GM20000 (cell line): ENCODE measurements at places on chromosomes 2 and 18.

DNA sequence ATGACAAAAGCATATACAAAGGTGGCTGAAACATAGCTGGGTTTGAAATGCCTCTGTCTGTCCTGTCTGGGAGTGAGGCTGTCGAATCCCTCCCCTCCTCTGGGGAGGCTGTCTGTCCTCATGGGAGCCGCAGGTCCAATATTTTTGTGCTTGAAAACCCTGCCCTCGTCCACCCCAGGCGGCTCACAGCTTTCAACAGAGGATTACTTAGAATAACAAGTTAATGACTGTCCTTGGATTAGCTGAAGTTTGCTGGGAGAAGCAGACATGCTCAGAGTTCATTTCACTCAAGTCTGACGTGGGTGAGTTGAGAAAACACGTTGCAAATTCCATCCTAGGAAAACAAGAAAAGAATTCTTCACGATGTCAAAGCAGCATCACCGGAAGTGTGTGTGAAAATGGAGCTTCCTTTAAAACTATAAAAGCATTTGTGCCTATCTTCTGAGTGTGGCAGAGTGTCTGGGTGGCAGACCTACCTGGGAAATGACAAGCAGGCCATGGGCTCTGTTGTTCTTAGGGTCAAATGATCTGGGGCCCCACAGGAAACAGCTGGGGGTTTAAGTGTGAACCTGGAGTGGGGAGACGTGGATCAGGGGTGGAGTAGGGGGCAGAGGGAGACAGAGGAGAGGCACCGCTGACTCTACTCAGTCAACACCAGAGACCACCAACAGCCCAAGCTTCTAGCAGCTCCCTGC lies 77.1 kb downstream of the DDX1 start:
- DNase-seq: no peak

DNA sequence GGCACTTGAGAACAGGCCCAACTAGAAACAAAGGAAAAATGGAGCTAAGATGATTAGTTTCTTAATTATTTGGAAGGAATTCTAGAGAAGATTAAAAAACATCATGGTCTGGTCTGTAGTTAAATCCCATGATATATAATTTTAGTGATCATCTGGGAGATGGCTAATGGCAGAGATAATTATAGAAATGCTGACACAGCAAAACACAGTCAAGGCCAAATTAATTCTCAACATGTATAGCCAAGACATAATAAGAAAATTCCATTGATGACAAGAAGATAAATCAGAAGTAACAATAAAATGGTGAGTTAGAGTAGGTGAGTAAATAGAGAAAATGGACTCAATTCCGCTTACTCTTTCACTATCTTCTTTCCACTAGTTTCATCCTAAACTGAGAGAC lies 59.2 kb upstream of the ITGA4 start:
- no peak for DNase-seq

DNA sequence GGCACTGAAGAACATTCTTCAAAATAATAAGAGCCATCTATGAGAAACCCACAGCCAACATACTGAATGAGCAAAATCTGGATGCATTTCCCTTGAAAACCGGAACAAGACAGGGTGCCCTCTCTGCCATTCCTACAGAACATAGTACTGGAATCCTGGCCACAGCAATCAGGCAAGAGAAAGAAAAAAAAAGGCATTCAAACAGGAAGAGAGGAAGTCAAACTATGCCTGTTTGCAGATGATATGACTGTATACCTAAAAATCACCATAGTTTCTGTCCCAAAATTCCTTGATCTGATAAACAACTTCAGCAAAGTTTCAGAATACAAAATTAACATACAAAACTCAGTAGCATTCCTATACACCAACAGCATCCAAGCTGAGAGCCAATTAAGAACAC lies 119.5 kb upstream of the PARD3B start:
- no peak for DNase-seq

DNA sequence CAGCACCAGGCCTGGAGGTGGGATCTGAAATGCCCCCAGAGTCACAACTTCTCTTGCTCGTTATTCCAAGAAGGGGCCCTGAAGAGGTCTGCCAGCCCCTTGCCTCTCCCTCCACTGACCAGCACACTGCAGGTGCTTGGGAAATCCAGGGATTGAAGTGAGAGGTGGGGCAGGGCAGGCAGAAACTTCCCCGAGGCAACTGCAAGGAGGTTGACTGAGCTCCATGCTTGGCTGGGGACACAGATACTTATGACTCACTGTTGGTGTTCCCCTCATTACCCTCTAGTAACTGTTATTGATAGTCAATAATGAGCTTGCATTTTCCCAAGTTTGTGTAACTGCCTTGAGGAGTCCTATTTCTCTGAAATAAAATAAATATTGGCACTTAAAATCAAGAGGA lies 47.5 kb downstream of the MARCO start:
- DNase-seq: peak; percentile 19

GRCh38 chr2:109247340-109247739 lies 118.3 kb downstream of the SH3RF3 start:
- no peak for DNase-seq

DNA sequence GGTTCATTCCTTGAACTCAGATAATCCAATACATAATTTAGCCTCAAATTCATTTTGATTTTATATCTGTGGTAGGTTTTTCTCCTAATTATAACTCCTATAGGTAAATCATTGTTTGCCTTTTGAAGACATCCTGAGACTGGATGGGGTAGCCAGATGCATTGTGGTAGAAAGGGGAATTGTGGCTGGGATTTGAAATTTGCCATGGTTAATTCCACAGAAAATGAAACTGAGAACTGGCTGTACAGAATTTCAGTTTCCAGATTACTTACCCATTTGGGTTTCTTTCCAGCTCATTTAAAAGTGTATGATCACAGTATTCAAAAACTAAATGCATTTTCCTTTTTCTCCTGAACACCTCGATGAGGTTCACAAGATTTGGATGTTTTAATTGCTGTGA lies 18.2 kb downstream of the CDKL4 start:
- no peak for DNase-seq

DNA sequence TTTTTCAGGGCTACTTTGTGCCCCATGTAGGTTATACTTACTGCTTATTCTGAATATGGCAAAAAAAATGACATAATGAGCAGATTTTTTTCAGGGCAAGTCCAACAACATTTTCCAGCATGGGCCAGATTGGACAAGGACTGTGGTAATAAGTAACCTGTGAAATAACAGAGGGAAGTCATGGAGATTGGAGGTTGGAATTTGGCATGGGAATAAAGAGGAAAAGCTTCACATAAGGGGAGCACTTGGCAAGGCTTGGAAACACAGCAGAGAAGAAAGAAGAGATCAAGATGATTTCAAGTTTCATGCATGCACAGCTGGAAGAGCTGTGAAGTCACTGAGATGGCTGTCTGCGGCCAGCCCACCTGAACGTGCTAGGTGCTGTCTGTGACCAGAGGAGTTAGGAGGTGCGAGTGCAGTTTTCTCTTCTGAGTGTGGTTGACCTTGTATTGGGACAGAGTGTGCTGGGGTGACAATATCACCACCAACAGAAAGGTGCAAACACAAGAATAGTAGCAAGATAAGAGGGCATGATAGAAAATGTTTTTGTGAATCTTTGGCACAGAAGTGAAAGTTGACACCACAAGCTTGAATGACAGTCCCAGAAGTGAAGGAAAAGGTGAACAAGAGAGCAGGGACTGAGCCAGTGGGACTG lies 71.1 kb upstream of the DSC1 start:
- no peak for DNase-seq

DNA sequence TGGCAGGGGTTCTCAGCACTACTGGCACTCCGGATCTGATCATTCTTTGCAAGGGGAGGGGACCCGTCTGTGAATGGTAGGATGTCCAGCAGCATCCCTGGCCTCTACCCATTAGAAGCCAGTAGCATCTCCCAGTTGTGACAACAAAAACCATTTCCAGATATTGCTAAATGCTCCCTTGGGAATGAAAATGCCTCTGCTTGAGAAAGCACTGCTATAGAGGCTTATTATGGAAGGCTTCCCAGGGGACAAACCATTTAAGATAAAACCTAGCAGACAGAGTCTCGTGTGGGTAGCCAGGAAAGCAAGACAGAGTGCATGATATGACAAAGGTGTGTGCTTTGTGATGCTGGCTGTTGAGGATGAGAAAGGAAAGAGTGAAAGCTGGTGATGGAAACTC lies 273.7 kb downstream of the TMX3 start:
- DNase-seq: no peak

- peak; percentile 64 for DNase-seq
These were observed 19.4 kb upstream of the NCL start for GRCh38 chr2:231483398-231484329.

DNA sequence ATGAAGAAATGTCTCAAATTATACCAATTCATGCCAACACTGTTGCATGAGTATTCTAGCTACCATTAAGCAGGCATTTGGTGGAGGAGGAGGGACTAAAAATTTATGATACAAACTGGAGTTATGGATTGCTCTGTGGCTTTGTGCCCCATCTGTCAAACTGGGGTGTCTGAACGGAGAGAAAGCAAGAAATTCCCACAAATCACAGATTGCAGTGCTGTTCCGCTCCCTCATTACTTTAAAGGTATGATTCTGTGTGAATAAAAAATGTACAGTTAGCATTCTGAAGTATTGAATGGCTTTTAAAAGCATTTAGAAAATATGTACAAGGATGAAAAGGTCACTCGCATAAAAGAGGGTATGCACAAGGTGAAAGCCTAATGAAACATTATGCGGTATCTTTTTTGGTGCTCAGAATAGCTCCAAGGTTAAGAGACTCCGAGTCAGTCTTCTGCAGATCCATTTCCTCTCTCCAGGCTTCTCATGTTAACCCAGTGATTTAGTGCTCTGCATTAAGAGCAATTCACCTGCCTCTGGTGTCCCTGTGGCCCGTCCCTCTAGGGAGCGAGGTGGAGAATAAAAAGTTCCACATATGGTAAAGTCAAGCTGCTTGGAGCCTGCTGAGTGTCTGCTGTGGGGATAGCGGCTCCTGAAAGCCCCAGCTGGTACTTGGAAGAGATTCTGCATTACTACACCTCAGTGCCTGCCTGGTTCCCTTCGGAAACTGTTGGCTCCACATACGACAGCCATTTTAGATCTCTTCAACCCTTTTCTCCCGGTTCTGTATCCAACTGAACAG lies 184.2 kb downstream of the ZNF521 start:
- DNase-seq: no peak

DNA sequence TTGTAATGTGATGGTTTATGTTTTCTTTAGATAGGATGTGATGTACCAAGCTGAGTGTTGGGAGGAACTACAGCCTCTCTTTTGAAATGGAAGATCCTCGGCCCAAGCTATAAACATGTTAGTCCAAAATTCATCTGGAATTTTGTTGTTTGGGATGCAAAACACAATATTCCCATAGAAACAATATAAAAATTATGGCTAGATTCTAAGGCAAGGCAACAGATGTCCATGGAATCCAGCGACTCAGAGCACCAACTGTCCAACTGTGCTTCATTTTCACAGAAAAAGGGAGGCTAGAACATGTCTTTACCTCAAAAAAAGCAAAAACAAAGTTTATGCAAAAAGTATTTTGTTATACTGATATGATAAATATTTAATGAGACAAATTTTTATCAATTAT lies 52.4 kb upstream of the ATP8B1 start:
- no peak for DNase-seq

DNA sequence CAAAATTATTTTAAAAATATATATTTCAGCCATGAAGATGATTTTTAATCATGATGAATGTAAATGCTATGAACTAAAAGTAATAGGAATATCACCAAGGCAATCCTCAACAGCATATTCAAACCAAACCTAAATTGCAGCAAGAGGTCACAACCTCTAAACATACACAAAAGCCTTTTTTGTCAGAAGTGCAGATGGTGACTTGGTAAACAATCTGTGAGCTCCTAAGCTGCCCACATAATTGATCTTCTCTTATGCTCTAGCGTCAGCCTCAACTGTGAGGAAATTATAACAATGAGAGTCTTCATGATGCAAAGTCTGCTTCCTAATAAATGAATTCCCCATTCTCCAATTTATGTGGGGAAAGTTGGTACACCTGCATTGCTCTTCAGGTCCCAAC lies 113.2 kb downstream of the TSN start:
- DNase-seq: no peak

- peak; percentile 30 for DNase-seq
These were observed 36.4 kb upstream of the SLC14A1 start for GRCh38 chr18:45687621-45688020.

- DNase-seq: no peak
These were observed 150.9 kb upstream of the KCNH7 start for GRCh38 chr2:162989507-162989906.

DNA sequence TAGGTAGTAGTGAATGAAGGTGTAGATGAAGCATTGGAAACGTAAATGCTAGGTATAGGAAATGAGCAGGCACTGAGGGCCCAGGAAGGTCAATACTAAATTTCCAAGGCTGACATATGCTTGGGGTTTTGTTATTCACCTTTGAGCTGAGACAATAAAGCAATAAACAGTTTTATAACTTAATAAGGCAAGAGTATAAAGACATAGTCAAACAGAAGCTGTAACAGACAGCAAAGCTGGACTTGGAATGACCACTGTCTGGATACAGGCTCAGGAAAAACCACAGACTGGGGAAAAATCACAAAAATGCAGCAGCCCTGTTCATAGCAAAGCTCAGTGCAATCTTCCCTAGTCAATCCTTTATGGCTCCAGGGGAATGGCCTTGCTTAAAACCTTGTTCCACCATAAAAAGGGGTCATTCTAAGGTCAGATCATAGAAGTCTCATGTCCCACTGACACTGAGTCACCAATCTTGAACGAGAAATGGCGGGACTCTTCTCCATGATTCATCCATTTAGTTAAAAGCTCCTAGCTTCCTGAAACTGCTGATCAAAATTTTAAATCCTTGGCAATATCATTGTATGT lies 493.3 kb downstream of the CMPK2 start:
- DNase-seq: no peak

- DNase-seq: no peak
These were observed 83.5 kb downstream of the DNAH7 start for GRCh38 chr2:195984923-195985726.

GRCh38 chr2:10254373-10255188 lies 48.1 kb upstream of the HPCAL1 start:
- no peak for DNase-seq

DNA sequence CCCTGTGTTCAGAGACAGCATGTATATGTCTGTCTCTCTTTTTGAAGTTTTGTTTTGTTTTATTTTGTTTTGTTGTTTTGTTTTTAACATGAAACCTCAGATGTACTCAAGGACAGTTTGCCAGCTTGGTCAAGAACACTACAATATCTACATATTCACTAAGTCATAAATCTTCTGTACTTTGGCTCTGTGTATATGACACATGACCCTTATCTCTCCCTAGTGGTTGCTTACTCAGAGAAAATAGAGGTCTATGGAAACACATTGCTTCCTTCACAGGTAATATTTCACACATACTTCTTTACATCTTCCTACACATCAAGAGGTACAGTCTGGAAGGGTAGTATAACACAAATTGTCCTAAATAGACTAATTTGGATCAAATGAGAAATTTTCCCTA lies 312.6 kb upstream of the VRK2 start:
- no peak for DNase-seq

- no peak for DNase-seq
These were observed 4.3 kb downstream of the MRPS9 start for GRCh38 chr2:105042189-105042588.

GRCh38 chr2:234761910-234762309 lies 189.9 kb upstream of the SH3BP4 start:
- DNase-seq: no peak

- DNase-seq: no peak
These were observed 1.1 kb downstream of the CHN1 start for GRCh38 chr2:175003875-175004729.

- no peak for DNase-seq
These were observed 3.0 kb upstream of the HS1BP3 start for GRCh38 chr2:20653695-20654534.
